ENCODE measurements at places on chromosomes 3 and 15.

GRCh38 chr3:70527026-70527425 lies 214.6 kb upstream of the MDFIC2 start:
- DNase-seq = no peak

DNA sequence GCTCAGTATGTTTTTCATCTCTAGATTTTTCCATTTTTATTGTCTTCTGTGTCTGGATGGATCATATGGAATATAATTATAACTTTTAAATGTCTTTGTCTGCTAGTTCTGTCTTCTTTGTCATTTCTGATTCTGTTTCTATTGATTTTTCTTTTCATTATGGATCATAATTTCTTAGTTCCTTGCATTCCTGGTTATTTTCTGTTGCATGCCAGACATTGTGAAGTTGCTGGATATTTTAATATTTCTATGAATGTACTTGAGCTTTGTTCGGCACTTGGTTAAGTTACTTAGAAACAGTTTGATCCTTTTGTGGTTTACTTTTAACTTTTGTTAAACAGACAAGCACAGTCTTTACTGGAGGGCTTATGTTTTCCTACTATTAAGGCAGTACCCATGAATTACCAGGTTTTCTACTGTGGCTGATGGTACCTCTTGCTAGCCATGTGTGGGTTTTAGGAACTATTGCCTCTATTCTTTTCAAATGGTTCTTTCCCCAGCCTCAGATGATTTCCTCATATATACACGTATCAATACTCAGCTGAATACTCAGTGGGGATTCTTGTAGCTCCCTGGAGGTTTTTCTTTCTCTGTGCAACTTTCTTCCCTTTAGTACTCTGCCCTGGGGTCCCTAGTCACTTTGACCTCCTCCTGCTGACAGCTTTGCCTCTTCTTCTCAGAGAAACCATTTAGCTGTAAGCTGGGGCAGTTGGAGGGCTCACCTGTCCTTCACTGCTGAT lies 64.3 kb downstream of the RASA2 start:
- DNase-seq = no peak

DNA sequence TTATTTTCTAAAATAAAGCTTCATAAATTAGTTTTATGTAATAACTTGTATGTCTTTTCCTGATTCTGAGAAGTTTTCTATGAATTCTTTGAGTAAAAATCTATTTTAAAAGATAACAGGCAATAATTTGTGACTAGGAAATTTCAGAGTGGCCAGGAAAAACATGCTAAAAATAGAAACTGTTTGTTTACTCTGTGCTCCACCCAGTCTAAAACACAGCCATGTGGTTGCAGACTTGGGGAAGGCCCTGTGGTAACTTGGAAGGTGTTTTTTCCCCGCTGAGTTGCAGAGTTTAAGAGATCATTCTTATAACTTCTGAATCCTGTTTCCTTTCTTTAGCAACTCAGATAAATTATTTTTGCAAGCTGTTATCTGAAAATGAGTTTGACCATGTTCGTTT lies 21.9 kb downstream of the PLCL2 start:
- DNase-seq = no peak

- DNase-seq = no peak
Observed at GRCh38 chr3:133670525-133670995, 8.8 kb upstream of the TOPBP1 start.

GRCh38 chr15:60208709-60209108 lies 189.1 kb downstream of the ANXA2 start:
- peak; percentile 12 for DNase-seq

- no peak for DNase-seq
Observed at GRCh38 chr3:129521611-129522010, 6.8 kb upstream of the RHO start.

DNA sequence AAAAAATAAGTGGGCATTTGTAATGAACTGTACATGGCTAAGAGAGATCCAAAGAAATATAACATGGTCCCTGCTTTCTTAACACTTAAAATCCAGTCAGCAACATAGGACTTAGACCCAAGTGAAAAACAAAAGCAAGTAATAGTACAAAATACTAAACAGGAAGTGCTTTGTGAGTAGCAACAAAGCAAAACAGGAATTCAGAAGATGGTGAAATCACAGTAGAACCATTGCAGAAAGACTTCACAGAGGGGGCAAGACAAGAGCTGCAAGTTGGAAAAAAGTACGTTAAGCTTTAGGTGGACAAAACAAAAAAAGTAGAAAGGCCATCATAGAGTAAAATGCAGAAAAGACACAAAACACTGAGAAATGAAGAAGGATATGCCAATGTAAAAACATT lies 116.0 kb downstream of the TBC1D5 start:
- DNase-seq = no peak

DNA sequence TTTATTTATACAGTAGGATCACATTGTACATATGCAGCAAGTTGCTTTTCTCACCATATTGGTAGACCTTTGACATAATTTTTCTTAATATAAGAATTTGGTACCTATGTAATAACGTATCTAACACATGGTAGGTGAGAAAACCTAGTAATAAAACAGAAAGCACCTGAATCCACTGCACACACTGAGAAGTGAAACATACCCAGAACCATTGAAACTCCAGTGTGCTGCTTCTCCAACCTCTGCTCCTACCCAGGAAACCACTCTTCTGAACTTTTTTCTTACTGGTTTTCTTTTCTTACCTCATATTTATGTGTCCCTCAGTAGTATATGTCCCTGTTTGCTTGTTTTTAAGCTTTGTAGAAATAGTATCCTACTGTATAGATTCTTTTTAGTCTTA lies 293.0 kb downstream of the UBE2E2 start:
- DNase-seq = no peak

DNA sequence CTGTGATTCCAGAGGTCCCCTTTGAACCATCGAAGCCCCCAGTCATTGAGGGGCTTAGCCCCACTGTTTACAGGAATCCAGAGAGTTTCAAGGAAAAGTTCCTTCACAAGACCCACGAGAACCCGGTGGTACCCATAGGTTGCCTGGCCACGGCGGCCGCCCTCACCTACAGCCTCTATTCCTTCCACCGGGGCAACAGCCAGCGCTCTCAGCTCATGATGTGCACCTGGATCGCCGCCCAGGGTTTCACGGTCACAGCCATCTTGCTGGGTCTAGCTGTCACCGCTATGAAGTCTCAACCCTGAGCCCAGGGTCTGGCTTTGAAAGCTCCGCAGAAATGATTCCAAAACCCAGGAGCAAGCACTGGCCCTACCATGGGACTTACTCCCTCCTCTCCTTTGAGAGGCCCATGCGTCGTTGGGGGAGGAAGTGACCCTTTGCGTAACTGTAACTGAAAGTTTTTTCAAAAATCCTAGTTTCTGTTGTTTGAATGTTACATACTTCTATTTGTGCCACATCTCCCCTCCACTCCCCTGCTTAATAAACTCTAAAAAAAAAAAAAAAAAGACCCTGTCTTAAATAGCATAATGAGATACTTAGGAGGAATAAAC lies 85.1 kb upstream of the CSPG5 start:
- no peak for DNase-seq

DNA sequence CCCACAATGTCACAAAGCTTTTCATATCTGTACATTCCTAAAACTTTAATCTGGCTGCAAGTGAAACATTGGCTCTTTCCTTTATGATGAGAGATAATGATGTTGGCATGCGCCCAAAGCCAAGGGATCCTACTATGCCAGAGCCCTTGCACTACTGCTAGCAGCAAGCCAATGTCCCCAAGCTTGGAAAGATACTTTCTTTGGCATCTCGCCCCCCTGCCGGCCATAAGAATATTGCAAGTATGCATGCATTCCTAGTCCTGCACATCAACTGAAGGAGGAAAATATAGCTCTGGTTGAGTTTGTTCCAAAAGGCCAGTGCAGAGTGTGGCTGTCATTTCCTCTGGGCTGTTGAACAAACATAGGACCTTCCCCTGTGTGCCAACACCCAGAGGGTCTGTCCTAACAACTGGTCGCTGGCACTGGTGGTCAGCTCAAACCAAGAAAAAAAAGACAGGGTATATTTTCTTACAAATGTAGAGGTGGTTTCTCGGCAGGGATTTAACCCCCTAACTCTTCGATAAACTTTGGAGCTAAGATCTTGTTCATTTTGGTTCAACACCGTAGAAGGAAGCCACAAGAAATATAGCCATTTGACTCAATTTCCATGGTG lies 120.9 kb upstream of the ZBED2 start:
- no peak for DNase-seq
